ENCODE measurements at places on chromosomes 5 and 9.

DNA sequence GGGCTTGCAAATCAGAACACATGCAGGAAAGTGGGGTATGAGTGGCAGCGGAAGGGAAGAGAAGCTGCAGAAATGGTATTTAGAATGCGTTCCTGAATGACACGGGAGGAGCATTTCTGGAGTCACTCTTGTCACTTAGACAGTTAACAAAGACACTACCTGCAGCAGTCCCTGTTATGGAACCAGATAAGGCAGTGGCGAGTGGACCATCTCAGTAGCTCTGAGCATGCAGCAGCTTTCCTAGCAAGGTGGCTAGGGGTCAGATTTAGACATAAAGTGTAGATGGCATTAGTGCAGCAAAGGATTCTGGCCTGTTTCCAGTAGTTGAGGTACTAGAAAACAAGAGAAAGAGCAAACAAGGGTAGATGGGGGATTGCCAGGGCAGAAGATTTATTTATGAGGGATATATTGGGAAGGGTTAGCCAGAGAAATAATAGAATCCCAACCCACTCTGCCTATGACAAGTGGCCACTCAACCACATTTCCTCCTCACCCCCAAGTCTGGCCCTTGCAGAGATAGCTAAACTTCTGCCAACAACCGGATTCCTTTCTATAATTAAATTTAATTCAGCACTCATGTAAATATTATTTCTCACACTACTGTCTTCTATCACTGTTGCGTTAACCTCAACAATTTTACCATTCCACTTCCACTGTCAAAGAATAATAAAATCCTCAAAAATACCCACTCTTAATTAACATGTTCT is 201.6 kb downstream of the DCP2 start:
- H3K27ac ChIP-seq = no peak overlapping the region
- H3K4me1 ChIP-seq = peaks cover 13% of the 10 kb centered on the region
- H3K27me3 ChIP-seq = no peaks in the 10 kb centered on the region
- no peak for DNase-seq
- H3K36me3 ChIP-seq = no peaks in the 10 kb centered on the region

GRCh38 chr5:175434800-175435199 is 9.2 kb downstream of the DRD1 start:
- DNase-seq = no peak
- H3K4me1 ChIP-seq = no peaks in the 10 kb centered on the region
- no peak overlapping the region for H3K27ac ChIP-seq
- no peak overlapping the region for H3K4me3 ChIP-seq
- no peaks in the 10 kb centered on the region for H3K36me3 ChIP-seq
- no peaks in the 10 kb centered on the region for H3K27me3 ChIP-seq

DNA sequence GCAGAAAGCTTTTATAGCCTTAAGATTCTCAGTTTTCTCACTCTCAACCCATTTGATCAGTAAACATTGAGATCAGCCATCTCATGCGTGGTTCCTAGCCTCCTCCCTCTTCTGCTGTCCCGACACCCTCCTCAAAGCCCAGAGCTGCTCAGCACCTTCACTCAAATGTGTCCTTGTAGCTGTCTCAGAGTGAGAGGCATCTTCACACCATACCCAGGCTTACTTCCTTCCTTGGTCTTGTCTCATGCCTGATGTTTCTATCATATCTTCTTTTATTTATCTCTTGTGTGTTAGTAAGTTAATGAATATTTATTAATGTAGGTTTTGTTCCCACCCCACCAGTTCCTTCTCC is 72.4 kb upstream of the SNX2 start:
- no peaks in the 10 kb centered on the region for H3K36me3 ChIP-seq
- no peak overlapping the region for H3K4me3 ChIP-seq
- H3K27ac ChIP-seq = no peak overlapping the region
- DNase-seq = no peak
- H3K27me3 ChIP-seq = no peaks in the 10 kb centered on the region

DNA sequence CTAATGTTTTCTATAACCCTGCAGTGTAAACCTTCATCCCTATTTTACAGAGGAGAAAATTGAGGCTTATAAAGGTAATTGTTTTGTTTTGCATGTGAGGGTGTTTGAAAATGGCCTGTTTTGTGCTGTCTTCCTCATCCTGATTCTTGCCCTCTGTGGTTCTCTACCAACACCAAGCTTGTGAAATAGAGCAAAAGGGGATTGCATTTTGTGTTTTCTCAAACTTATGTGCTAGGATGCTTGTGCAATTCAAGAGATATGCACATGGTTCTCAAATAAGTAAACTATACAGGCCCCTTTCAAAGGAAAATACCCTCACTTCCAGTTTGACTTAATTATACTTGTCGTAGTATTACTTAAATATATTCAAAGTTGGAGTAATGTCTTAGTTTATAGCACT is 17.2 kb downstream of the PAM start:
- no peak overlapping the region for H3K4me3 ChIP-seq
- H3K4me1 ChIP-seq = peaks cover 18% of the 10 kb centered on the region
- H3K27ac ChIP-seq = peak overlapping the region; percentile 38
- H3K27me3 ChIP-seq = no peaks in the 10 kb centered on the region
- no peak for DNase-seq

DNA sequence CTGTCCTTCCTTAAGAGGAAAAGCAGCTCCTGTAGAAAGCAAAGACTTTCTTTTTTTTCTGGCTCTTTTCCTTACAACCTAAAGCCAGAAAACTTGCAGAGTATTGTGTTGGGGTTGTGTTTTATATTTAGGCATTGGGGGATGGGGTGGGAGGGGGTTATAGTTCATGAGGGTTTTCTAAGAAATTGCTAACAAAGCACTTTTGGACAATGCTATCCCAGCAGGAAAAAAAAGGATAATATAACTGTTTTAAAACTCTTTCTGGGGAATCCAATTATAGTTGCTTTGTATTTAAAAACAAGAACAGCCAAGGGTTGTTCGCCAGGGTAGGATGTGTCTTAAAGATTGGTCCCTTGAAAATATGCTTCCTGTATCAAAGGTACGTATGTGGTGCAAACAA is 42.3 kb downstream of the NR4A3 start:
- no peaks in the 10 kb centered on the region for H3K36me3 ChIP-seq
- no peaks in the 10 kb centered on the region for H3K4me1 ChIP-seq

- DNase-seq = no peak
- H3K4me3 ChIP-seq = no peak overlapping the region
- H3K4me1 ChIP-seq = no peaks in the 10 kb centered on the region
- H3K27me3 ChIP-seq = no peaks in the 10 kb centered on the region
- no peak overlapping the region for H3K27ac ChIP-seq
Measured at GRCh38 chr5:37015795-37016666, 139.5 kb downstream of the NIPBL start.

- H3K27ac ChIP-seq = no peak overlapping the region
- peaks cover 13% of the 10 kb centered on the region for H3K4me1 ChIP-seq
- no peaks in the 10 kb centered on the region for H3K27me3 ChIP-seq
- H3K4me3 ChIP-seq = no peak overlapping the region
Measured at GRCh38 chr9:4495537-4495936, 5.3 kb downstream of the SLC1A1 start.

GRCh38 chr9:127783111-127784008 is 2.5 kb upstream of the CDK9 start:
- DNase-seq = peak; percentile 83
- peaks cover 48% of the 10 kb centered on the region for H3K4me1 ChIP-seq
- peaks cover 15% of the 10 kb centered on the region for H3K36me3 ChIP-seq

GRCh38 chr5:79563247-79563590 is 49.0 kb upstream of the TENT2 start:
- H3K27me3 ChIP-seq = no peaks in the 10 kb centered on the region
- no peak for DNase-seq
- no peak overlapping the region for H3K4me3 ChIP-seq
- no peaks in the 10 kb centered on the region for H3K36me3 ChIP-seq

DNA sequence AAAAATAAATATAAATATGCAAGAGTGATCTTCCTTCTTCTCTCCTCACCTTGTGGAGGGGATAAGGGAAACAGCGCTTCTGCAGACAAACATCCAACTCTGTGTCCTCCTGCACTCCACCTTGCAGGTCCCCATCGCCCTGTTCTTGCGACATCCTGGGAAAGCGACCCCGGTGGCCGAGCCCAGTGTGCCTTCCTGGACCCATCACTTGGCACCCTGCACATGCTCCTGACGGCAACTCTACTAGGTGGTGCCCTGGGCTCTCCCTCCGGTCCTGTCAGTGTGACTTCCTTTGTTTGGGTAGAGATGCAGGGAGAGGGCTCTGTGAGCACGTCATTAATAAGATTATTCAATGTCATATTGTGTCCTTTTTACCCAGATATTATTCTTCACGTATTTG is 266.0 kb upstream of the ADAMTS16 start:
- H3K4me1 ChIP-seq = no peaks in the 10 kb centered on the region
- no peak overlapping the region for H3K27ac ChIP-seq
- no peak for DNase-seq
- no peaks in the 10 kb centered on the region for H3K27me3 ChIP-seq

DNA sequence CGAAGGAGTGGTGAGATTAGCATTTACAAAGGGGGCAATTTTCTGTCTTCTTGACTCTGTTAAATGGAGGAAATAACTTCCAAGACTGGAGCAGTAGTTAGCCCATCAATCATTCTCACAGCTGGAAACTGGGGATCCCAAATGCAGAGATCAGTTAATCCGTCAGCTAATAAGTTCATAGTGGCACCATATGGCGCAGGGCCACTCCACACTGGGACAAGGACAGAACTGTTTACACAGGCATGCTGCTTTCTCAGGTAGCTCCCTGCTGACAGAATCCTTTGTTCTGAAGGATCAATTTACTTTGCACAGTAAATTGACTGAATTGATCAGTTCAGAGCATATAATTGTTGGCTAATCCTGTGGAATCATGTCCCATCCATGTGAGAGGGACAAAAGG is 395.7 kb downstream of the TMEM161B start:
- H3K4me1 ChIP-seq = no peaks in the 10 kb centered on the region
- H3K4me3 ChIP-seq = no peak overlapping the region
- no peaks in the 10 kb centered on the region for H3K27me3 ChIP-seq

GRCh38 chr5:59285300-59286016 is 608.1 kb downstream of the PDE4D start:
- no peaks in the 10 kb centered on the region for H3K36me3 ChIP-seq
- no peak overlapping the region for H3K27ac ChIP-seq
- no peak for DNase-seq
- no peak overlapping the region for H3K4me3 ChIP-seq
- no peaks in the 10 kb centered on the region for H3K4me1 ChIP-seq
- H3K27me3 ChIP-seq = no peaks in the 10 kb centered on the region

- no peaks in the 10 kb centered on the region for H3K36me3 ChIP-seq
- H3K27ac ChIP-seq = no peak overlapping the region
- DNase-seq = no peak
- no peaks in the 10 kb centered on the region for H3K27me3 ChIP-seq
- no peak overlapping the region for H3K4me3 ChIP-seq
Measured at GRCh38 chr9:91810286-91810905, 139.6 kb downstream of the ROR2 start.

GRCh38 chr5:159548517-159548916 is 218.2 kb upstream of the IL12B start:
- H3K27me3 ChIP-seq = no peaks in the 10 kb centered on the region
- H3K27ac ChIP-seq = no peak overlapping the region
- no peaks in the 10 kb centered on the region for H3K4me1 ChIP-seq
- H3K4me3 ChIP-seq = no peak overlapping the region

GRCh38 chr5:116883875-116884274 is 309.3 kb upstream of the SEMA6A start:
- H3K27me3 ChIP-seq = no peaks in the 10 kb centered on the region
- no peak for DNase-seq
- H3K27ac ChIP-seq = no peak overlapping the region
- no peaks in the 10 kb centered on the region for H3K4me1 ChIP-seq
- no peak overlapping the region for H3K4me3 ChIP-seq

DNA sequence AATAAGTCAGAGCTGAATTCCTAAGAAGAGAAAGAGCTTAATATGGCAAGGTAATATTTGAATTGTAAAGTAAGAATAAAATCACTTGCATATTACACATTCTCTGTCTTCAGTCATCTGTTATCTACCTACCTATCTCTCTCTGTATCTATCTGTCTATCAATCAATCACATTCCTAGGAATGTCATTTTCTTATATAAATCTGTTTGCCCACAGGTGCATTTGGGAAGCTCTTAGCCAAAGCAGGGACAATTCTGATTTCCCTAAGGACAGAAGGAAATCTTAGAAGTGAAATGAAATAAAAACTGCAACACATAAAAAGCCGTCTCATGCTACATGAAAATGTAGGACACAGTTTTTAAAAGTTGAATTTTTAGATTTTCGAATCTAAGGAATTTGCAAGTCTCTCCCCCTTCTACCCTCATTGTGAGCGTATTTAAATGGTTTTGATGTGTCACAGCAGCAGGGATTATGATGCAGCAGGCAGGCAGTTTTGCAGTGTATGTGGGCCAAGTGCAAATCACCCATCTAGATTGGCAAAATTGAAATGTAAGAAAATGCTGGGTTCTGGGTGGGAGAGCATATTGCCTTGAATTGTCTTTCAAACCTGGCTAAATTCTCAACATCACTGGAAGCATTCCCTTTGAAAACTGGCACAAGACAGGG is 155.7 kb downstream of the ACER2 start:
- H3K27ac ChIP-seq = no peak overlapping the region
- H3K27me3 ChIP-seq = no peaks in the 10 kb centered on the region
- H3K4me3 ChIP-seq = no peak overlapping the region
- DNase-seq = no peak

DNA sequence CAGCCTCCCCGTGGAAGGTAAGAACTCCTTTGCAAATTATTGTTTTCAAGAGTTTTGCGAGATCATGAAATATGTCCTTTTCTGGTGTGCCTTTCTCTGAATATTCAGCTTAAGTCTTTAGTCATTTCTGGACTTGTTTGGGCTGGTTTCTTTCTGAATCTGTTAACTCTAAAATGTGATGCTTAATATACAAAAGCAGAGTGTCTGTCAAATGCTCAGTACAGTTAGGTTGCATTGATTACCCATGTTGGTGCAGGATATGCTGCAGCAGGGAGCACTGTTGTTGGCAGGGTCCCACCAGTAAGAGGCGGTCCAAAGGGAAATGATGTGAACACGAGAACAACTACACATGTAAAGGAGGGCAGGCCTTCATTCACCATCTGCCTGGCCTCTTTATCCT is 47.7 kb downstream of the SPTAN1 start:
- H3K36me3 ChIP-seq = peaks cover 98% of the 10 kb centered on the region
- no peaks in the 10 kb centered on the region for H3K4me1 ChIP-seq
- no peak overlapping the region for H3K4me3 ChIP-seq
- no peak overlapping the region for H3K27ac ChIP-seq

GRCh38 chr9:98667005-98667640 is 41.6 kb downstream of the GABBR2 start:
- H3K36me3 ChIP-seq = no peaks in the 10 kb centered on the region
- no peak for DNase-seq
- H3K4me1 ChIP-seq = no peaks in the 10 kb centered on the region

DNA sequence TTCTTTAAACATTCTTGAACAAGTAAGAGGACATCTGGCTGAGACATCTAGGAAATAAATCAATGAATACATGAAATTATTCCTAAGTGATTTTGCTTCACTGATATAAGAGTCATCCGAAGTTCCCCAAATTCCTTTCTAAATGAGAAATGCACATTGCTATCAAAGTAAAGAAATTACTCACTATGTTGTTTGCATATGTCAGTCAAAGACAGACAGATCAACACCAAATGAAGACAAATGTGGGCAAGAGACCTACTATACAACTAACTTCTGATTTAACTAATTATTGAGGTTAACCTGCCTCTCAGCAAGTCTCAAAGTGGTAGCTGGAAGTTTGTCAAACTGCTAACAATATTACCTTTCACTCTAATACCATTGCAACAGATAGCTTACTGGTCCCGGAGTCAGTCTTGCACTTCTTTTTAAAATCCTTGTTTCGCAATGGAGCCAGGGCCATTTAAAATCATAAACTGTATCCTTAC is 13.2 kb downstream of the TUT7 start:
- peaks cover 99% of the 10 kb centered on the region for H3K36me3 ChIP-seq
- DNase-seq = no peak
- no peaks in the 10 kb centered on the region for H3K4me1 ChIP-seq
- no peak overlapping the region for H3K27ac ChIP-seq
- H3K27me3 ChIP-seq = no peaks in the 10 kb centered on the region

Data from upper lobe of right lung (tissue), 1 donor.